ENCODE measurements at places on chromosomes 5 and 9.

DNA sequence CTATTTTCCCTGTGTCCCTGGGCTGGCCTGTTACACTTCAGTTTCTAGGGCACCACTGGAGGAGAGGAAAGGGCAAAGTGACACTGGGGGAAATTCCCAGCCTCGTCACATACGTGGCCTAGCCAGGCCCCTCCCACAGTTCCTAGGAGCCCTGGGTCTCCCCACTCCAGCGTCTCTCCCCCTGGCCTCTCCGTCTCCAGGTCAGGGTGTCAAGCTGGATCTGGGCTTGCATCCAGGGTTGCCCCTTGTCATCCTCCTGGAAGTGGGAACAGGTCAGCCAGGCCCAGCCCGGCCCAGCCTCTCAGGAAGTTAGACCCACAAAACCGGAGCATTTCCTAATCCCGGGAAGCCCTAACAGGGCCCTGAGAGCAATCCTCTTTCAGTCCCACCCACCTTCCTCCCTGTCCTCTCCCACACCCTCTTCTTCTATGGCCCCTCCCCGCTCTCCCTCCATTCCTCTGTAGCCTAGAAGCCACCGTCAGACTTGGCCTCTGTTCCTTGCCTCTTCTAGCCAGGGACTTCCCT lies 4.7 kb upstream of the TNIP1 start:
- DNase-seq, result no peak

GRCh38 chr5:60686157-60686556 lies 13.8 kb downstream of the DEPDC1B start:
- no peak for DNase-seq

DNA sequence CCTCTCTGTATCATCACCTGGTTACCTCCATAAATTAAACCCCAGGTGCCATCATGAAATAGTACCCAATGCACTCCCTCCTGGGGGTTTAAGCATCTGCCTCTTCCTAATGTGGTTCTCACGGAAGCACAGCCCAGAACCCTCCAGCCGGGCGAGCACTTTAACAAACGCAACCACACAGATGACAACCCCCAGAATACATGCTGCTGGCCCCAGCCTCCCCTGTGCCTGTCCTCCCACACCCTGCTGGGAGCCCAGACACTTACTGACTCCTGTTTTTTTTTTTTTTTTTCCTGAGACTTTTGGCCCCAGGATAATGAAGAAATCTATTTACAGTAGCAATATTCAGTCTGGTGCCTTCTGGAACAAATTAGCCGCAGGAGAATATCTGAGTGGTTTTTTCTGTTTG lies 50.0 kb upstream of the COL5A1 start:
- DNase-seq, result no peak

- DNase-seq, result no peak
These were observed 412.8 kb downstream of the SPOCK1 start for GRCh38 chr5:137086342-137086741.

- DNase-seq, result no peak
These were observed 66.1 kb upstream of the TYRP1 start for GRCh38 chr9:12627096-12627495.

- DNase-seq, result no peak
These were observed 1.8 kb downstream of the PRR7 start for GRCh38 chr5:177448244-177448950.

GRCh38 chr5:30194595-30194994 lies 998.9 kb upstream of the CDH6 start:
- no peak for DNase-seq

DNA sequence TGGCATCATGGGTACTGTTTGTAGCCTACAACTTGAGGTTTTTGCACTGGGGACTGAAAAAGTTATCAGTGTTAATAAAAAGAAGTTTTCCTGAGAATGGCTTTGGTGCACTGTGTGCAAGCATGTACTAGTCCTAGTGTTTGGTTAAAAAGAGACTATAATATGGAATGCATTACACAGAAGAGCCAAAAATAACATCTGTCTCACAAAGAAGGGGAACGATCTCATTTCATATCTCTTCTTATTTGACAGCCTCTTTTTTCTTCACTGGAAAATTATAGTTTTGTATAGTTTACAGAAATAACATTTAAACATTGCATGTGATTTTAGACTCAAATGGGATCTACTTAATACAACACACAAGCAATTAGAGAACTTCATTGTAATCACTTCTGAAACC lies 127.0 kb upstream of the GDNF start:
- DNase-seq, result no peak

All from cerebellar cortex (tissue), 1 donor.